Stimulated activated CD8-positive, alpha-beta memory T cell treated with anti-CD3 and anti-CD28 coated beads, Interleukin-4, amount 100 ng/mL, for 48 hours (primary cell): ENCODE measurements at places on chromosomes 3 and 15.

DNA sequence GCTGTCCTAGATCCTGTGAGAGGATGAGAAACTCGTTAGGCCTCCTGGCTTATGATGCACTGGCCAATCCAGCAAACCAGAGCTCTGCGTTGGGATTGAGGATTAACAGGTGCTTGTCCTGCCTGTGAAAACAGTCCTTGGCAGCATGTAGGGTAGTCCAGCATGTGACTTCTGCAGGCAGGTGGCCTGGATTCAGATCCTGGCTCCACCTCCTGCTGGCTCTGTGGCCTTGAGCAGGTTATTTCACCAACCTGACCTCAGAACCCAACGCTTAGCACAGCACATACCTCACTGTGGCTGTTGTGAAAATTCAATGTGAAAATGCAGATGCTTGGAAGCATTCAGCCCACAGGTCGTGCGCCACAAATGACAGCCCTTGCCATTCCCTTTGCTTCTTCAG, 33.6 kb downstream of the PLA2G4D start:
- DNase-seq, result no peak

DNA sequence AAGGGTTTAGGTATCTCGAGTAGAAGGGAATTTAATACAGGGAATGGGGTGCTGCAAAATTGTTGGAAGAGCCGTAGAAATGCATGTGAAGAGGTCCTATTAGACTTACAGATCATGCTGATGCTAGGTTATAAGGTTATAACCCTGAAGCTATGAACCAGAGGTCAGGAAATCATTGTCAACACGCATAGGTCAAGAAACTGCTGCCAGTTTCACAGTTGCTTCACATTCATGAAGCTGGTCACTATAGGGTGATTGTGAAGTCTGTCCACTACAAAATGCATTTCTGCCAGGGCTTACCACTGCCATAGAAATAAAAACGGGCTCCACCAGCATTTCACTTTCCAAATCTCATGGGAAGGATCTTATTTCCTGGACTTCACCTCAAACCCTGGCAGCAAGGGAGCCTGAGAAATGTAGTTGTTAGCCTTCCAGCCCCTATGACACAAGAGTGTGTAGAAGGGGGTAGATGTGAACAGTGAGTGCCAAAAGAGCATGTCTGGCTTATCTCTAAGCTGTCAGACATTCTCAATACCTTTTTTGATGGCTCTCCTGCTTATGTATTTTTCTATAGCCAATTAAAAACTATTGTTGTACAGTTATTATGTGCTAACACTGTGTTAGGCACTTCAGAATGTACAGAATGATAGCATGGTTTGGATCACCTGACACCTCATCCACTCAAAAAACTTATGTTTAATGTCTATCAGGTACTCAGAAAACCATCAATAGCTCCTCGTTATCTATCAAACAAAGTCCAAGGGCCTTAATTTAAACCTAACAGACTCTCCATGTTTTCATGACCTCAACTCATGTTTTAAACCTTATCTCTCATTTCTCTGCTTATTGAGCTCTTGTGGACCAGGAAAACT, 148.3 kb upstream of the TSC22D2 start:
- no peak for DNase-seq

DNA sequence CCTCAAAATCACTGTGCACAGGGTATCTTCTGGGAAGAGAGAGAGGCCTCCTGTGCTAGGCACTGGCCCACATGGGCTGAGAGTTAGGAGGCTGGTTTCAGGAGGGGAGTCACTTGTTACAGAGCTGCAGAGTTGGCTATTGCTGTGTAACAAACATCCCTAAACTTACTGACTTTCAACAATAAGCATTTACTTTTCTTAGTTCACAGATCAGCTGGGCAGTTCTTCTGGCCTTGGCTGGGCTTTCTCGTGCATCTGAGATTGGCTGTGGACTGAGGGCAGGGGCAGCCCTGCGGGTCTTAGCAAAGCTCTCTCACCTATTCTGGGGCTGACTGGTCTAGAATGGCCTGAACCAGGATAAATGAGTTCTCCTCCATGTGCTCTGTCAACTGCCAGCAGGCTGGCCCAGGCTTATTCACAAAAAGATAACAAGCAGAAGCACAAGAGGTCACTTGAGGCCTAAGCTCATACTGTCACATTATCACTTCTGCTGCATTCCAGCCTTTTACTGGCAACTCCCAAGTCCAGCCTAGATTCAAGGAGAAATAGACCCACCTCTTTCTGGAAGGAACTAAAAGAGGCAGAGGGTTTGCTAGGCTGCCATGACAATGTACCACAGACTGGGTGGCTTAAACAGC, 17.2 kb upstream of the RBSN start:
- no peak for DNase-seq

DNA sequence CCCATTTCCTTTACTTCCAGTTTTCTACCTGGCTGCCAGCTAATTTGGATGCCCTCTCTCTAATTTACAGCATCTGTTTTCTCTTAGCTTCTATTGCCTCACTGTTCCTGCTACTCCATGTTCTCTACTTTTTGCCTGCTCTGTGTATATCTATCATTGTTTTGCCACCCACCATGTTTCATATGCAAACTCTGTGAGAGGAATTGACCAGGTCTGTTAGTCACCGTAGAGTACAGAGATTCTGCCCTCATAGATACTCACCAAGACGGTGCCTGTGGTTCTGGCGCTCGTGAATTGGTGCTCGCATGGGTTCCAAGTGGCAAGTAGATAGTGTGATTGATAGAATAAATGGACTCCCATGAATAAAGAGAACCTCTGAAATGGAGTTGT, 288.8 kb downstream of the CNTN6 start:
- no peak for DNase-seq

DNA sequence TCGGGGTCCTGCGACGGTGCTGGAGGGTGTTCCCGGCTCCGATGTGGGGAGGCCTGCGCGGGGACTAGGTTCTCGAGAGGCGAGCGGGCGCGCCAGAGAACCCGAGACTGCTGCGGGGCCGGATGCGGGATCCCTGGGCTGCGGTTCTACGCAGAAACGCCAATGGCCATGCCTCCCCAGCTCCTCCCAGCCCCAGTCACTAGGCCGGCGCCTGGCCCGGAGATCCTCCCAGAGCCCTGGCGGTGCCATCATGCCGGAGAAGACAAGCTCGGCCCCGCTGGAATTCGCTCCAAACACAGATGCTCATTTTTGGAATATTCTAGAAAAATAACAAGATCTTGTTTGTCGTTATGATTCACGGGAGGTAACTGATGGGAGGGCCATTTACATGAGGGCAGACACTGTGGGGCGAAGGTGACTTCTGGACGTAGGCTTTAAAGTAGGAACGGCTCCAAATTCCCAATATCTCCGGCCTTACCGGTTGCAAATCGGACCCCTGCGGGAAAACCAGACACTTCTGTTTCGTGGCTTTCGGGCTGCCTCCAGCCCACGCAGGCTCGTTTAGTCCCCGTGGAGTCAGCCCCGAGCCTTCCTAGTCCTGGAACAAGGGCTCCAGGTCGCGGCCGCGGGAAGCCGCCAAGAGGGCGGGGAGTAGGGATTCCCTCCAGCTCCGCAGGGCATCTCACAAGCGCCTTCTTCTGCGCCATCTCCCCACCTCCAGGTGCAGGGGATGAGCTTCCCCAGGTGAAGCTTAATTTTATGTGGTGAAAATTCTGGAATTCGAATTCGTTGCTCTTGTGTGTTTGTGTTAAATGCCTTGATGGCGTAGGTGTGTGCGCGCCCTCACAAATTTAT, 74.8 kb upstream of the POLG start:
- peak; percentile 27 for DNase-seq

DNA sequence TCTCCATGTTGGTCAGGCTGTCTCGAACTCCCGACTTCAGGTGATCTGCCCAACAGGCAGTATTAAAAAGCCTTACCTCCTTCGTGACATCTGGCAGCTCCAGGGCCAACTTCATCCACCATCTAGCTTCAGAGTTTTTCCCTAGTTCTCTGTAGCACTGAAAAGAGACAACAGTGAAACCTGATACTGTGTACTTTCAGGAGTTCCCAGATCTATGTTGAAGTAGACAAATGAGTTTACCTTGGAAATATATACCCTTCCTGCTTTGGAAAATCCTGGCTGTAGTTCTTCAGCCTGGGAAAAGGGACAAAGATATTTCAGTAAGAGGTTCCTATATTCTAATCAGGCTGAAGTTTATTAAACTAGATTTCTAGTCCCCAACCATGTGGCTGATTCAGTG, 18.0 kb downstream of the RMDN3 start:
- no peak for DNase-seq

- DNase-seq, result no peak
Measured at GRCh38 chr3:113649174-113649845, 47.1 kb downstream of the USF3 start.

DNA sequence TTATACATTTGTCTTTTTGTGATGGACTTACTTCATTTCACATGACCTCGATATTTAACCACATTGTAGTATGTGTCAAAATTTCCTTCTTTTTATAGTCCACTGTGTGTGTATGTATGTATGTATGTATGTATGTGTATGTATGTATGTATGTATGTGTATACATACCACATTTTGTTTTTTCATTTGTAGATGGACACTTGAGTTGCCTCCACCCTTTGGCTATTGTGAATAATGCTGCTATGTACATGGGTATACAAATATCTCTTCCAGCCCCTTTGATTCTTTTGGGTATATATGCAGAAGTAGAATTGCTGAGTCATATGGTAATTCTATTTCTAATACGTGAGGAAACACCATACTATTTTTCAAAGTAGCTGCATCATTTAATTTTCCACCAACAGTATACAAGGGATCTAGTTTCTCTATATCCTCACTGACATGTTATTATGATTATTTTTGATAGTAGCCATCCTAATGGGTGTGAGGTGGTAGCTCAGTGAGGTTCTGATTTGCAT, 228.2 kb downstream of the OPA1 start:
- no peak for DNase-seq

DNA sequence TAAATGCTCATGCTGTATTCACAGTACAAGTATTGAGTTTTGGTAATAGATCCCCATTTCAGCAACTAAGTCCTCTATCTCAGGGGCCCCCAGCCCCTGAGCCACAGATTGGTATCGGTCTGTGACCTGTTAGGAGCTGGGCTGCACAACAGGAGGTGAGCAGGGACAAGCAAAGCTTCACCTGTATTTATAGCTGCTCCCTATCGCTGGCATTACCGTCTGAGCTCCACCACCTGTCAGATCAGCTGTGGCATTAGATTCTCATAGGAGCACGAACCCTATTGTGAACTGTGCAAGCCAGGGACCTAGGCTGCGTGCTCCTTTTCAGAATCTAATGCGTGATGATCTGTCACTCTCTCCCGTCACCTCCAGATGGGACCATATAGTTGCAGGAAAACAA, 262.8 kb upstream of the UBE2E2 start:
- DNase-seq, result no peak

DNA sequence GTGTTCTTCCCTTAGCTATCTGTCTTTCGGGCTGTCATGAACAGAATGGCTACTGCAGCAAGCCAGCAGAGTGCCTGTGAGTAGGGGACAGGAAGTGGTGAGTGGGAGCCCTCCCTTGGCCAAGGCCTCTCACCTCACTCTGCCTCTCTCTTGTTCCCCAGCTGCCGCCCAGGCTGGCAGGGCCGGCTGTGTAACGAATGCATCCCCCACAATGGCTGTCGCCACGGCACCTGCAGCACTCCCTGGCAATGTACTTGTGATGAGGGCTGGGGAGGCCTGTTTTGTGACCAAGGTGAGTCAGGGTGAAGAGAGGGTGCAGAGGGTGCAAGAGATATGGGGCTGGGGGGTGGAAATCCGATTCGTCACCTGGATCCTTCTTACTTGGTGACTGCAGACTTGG, 3.0 kb downstream of the DLL4 start:
- DNase-seq, result no peak

DNA sequence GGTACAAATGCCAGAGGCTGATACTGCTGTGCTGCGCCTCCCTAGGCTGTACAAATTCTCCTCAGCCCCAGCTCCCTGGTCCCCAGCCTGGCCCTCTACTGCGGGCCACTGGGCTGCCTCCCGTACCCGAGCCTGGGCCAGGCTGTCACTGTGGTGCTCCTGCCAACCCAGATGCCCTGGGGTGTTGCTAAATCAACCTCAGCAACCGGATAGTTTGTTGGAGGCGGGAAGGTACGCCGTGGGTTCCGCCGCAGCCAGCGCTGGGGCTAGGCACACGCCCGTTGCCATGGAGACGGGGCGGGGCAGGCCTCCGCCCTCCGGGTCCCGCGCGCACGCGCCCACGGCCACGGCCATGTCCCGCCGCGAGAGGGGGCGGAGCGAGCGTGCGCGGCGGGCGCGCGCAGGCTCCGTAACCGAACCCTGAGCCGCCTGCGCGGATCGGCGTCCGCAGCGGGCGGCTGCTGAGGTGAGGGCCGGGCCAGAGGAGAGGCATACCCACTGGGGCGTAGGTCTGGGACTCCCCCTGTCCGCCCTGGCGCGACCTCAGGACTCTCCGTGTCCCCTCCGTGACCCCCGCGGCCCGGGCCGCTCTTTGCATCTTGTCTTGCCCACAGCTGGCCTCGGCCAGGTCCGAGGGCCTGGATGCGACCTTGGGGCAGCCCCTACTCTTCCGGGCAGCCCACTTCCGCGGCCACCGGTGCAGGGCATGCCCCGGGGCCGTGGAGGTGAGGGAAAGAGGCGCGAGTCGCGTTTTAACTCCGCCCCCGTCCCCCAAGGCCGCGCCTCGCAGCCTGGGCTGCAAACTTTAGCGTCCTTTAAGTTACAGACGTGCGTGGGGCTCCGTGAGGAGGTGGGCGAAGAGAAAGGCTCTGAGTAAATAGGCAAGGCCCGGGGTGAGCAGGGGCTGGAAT, at the start of gene TEX264:
TSS of gene TEX264 (plus strand) at position 430 of the 911 bp plus-strand sequence. CDS start 3,053 bp downstream, outside the sequence.
- peak; percentile 92 for DNase-seq

- DNase-seq, result no peak
Measured at GRCh38 chr3:47227678-47228077, 54.9 kb downstream of the KIF9 start.

DNA sequence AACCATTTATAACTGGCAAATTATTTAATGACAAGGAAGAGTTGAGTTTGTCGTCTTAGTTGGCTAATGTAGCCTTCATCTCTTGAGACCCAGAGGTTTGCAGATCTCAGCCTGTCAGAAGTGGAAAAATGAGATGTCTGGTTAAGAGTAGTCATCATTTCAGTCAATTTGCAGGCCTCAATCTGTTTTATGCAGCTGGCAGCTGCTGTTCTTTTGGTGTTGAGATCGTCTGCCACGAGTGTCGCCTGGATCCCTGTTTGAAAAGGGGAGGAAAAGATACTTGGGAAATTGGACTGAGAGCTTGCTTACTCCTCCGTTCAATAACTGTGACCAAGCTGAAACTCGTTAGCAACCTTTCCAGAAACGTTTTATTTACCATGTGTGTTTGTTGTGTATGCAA, 2.3 kb downstream of the PHLDB2 start:
- no peak for DNase-seq

- DNase-seq, result no peak
Measured at GRCh38 chr15:100914876-100915275, 4.3 kb upstream of the LRRK1 start.

GRCh38 chr15:31346367-31347066, 19.9 kb downstream of the KLF13 start:
- DNase-seq, result peak; percentile 69

- no peak for DNase-seq
Measured at GRCh38 chr15:98878172-98878571, 129.4 kb downstream of the PGPEP1L start.

GRCh38 chr3:53709256-53709655, 137.0 kb downstream of the CHDH start:
- no peak for DNase-seq
